Testis (tissue), 5 donors: ENCODE measurements at places on chromosomes 6 and 20. TPM values are rescaled to one million over a fixed set of nuclear protein-coding genes. Genes with fewer than 3 reads are reported as not detected.

GRCh38 chr6:29005183-29005885, at the start of gene ZNF311:
Gene ZNF311, minus strand, starts transcription at chr6:29005315. Its CDS starts 1,361 bp downstream, at chr6:29003954.
- peak within 1 kb of the TSS; percentile 14 for H3K27ac ChIP-seq
- H3K4me1 ChIP-seq, result no peaks in the 10 kb centered on the region
- no peaks in the 10 kb centered on the region for H3K27me3 ChIP-seq
- DNase-seq, result peak; percentile 82

GRCh38 chr20:62766716-62767115, 29.6 kb upstream of the MRGBP start:
- peak; percentile 56 for DNase-seq
- no peaks in the 10 kb centered on the region for H3K36me3 ChIP-seq
- no peaks in the 10 kb centered on the region for H3K27me3 ChIP-seq
- H3K4me1 ChIP-seq, result peaks cover 10% of the 10 kb centered on the region

DNA sequence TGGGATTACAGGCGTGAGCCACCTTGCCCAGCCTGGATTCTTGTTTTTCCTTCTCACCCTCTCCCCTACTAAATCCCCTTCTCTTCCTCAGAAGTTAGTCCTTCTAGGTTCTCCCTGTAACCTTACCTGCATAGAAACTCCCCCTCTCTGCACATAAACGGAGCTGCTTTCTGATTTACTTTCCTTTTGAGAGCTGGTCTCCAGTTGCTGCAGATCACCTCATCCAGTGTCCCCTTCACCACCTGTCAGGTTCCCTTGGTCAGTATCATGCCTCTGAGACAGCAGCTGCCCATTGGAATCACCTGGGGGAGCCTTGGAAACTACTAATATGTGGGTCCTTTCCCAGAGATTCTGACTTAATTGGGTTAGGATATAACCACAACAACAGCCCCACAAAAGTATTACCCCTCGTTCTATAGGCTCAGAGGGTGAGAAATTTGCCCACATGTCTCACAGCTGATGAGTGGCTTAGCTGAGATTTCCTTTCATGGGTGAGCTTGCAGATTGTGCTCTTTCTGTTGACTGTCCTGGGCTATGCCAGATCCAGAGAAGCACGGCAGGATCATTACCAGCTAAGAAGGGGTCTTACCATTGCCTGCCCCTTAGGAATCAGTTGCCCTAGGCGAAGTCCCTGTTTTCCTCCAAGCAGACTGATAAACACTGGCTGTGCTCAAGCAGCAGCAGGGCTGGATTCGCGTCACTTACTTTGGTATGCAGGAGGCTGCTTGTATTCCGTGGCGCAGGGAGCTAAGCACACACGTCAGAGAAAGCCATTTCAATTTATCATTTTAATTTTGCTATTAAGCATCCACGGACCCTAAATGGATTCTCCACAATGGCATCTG, 51.3 kb downstream of the AKAP12 start:
- H3K27me3 ChIP-seq, result no peaks in the 10 kb centered on the region
- H3K36me3 ChIP-seq, result no peaks in the 10 kb centered on the region
- no peak overlapping the region for H3K4me3 ChIP-seq
- H3K27ac ChIP-seq, result no peak overlapping the region
- DNase-seq, result peak; percentile 58

DNA sequence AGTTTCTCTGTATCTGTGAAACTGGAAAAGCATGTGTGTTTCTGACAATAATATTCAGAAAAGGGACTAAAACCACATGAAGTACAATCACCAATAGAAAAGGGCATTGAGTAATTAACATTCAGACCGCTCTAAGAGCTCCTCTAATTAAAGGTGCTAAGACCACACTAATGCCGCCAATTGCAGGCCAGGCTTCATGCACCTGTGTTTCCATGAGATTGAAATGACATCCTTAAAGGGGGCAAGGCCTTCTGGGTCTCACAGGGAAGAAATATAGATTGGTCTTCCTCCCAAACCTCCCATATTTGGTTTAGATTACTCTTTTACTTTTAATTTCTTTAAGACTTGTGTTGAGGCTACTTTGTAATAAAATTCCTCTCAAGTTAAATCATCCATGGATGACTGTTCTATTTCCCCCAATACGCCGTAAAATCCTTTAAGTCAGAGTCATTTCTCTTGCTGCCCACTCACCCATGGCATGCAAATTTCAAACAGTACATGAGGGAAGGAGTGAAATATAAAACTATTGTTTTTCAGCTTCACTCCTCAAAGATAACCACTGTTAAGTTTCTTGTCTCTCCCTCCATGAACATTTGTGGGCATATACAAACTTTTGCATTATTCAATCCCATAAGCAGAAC, 110.6 kb downstream of the UBE3D start:
- DNase-seq, result no peak
- H3K4me1 ChIP-seq, result no peaks in the 10 kb centered on the region
- no peak overlapping the region for H3K27ac ChIP-seq
- no peaks in the 10 kb centered on the region for H3K36me3 ChIP-seq
- H3K27me3 ChIP-seq, result no peaks in the 10 kb centered on the region

Gene LSM2
- 43.3 TPM for total RNA-seq

- H3K36me3 ChIP-seq, result no peaks in the 10 kb centered on the region
- no peak for DNase-seq
- no peaks in the 10 kb centered on the region for H3K4me1 ChIP-seq
- no peaks in the 10 kb centered on the region for H3K27me3 ChIP-seq
Observed at GRCh38 chr6:143258945-143259344, 191.6 kb downstream of the ADAT2 start.

Gene SLC35F1
- 1.8 TPM for total RNA-seq

Gene COL21A1
- 10.5 TPM for total RNA-seq

- H3K27ac ChIP-seq, result no peak overlapping the region
- no peaks in the 10 kb centered on the region for H3K36me3 ChIP-seq
Observed at GRCh38 chr6:12506159-12506558, 210.4 kb upstream of the PHACTR1 start.

Gene BPIFB2
- total RNA-seq, result 0.56 TPM

GRCh38 chr6:56742122-56742791, 99.6 kb upstream of the DST start:
- H3K36me3 ChIP-seq, result no peaks in the 10 kb centered on the region
- no peaks in the 10 kb centered on the region for H3K4me1 ChIP-seq
- no peak overlapping the region for H3K27ac ChIP-seq
- H3K4me3 ChIP-seq, result no peak overlapping the region

- DNase-seq, result peak; percentile 31
- peaks cover 10% of the 10 kb centered on the region for H3K4me1 ChIP-seq
Observed at GRCh38 chr20:34907616-34908469, 31.4 kb downstream of the ACSS2 start.

DNA sequence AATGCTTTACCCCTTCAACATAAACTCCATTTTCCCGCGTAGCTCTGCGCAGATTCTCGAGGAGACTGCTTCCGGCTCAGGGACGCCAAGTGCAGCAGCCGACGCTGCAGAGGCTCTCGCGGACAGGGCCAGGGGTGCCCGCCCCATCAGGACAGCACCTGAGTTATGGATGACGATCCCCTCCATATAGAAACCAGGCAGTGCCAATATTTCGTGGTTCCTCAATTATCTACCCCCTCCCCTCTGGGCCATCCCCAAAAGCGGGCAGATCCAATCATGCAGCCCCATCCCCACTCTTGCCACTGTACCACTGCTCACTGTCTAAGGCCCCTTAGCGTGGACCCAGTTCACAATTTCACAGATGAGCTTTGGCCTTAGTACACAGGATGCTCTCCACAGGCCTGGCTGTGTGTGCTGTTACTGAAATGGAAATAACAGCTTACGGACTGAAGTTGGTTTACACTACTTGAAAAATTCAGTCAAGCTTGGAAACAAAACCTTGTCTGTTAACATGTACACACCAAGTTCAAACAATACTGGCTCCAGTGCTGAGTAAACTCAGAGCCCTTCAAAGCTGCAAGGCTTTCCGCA, 74.5 kb downstream of the DACT2 start:
- H3K27me3 ChIP-seq, result no peaks in the 10 kb centered on the region
- H3K36me3 ChIP-seq, result no peaks in the 10 kb centered on the region
- DNase-seq, result no peak

Gene RRAGD
- 17.0 TPM for total RNA-seq

Gene MYLK4
- total RNA-seq, result 0.71 TPM

GRCh38 chr6:127031511-127031910, 87.0 kb upstream of the RSPO3 start:
- H3K4me3 ChIP-seq, result no peak overlapping the region
- no peaks in the 10 kb centered on the region for H3K36me3 ChIP-seq

GRCh38 chr20:11726026-11726425, 191.7 kb upstream of the BTBD3 start:
- DNase-seq, result no peak
- H3K4me1 ChIP-seq, result no peaks in the 10 kb centered on the region
- no peak overlapping the region for H3K4me3 ChIP-seq
- H3K27ac ChIP-seq, result no peak overlapping the region
- no peaks in the 10 kb centered on the region for H3K27me3 ChIP-seq

- DNase-seq, result no peak
- peaks cover 4% of the 10 kb centered on the region for H3K4me1 ChIP-seq
- no peaks in the 10 kb centered on the region for H3K36me3 ChIP-seq
- no peaks in the 10 kb centered on the region for H3K27me3 ChIP-seq
- H3K27ac ChIP-seq, result no peak overlapping the region
Observed at GRCh38 chr20:1294497-1294896, 28.4 kb downstream of the SNPH start.

Gene NOX3
- total RNA-seq, result not detected

DNA sequence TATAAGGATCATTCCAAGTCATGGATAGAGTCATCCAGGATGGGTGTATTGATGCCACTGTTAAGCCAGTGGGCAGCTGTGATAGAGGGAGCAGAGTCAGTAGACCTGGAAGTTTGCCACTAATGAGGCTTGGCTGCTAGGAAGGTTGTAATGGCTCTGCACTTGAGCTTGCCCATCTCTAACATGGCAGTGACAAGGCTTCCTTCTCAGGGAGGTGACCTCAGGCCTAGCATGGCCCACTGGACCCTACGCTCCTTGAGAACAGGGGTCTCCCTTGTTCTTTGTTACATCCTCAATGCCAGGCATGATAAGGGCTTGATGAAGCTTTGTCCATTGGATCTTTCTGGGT, 155.1 kb downstream of the CD83 start:
- H3K27ac ChIP-seq, result no peak overlapping the region
- DNase-seq, result no peak
- H3K4me3 ChIP-seq, result no peak overlapping the region
- no peaks in the 10 kb centered on the region for H3K36me3 ChIP-seq

- no peaks in the 10 kb centered on the region for H3K4me1 ChIP-seq
- H3K27me3 ChIP-seq, result no peaks in the 10 kb centered on the region
- DNase-seq, result no peak
- H3K4me3 ChIP-seq, result no peak overlapping the region
Observed at GRCh38 chr6:133632206-133632605, 256.7 kb upstream of the TCF21 start.

Gene MYBL2
- 32.9 TPM for total RNA-seq

Gene OR2H1
- total RNA-seq, result 16.9 TPM

DNA sequence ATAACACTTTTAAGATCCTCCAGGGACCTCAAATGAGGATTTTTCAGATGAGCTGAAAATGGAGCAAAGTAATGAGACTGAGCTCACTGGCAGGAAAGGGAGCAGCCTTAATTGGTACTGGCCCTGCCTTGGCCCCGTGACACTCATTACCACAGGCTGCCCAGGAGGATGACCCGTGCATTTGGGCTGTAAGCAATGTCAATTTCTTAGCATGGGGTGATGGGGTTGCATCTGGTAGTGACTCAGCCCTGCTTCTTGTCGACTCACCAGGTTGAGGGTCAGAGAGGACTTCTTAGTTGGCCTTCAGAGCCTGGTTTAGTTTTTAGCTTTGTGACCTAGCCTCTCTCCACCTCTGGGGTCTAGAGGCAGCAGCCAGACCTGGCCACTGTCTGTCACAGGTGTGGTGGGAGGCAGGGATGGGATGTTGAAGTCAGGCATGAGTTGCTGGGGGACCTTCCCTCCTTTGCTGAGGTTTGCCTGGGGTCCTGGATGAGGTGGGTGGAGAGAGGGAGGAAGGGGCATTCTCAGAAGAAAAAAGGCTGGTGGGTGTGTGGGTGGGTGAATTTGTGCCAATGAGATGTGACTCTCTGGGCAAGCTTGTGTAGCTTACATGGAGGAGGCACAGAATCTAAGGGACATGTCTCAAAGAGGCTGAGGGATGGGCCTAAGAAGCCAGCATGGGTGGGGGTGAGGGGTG, 25.9 kb upstream of the EPB41L1 start:
- H3K27ac ChIP-seq, result no peak overlapping the region
- DNase-seq, result peak; percentile 23
- H3K4me3 ChIP-seq, result no peak overlapping the region
- no peaks in the 10 kb centered on the region for H3K4me1 ChIP-seq
- no peaks in the 10 kb centered on the region for H3K36me3 ChIP-seq
- H3K27me3 ChIP-seq, result no peaks in the 10 kb centered on the region

Gene MYCT1
- 3.4 TPM for total RNA-seq

- no peaks in the 10 kb centered on the region for H3K27me3 ChIP-seq
- H3K27ac ChIP-seq, result no peak overlapping the region
- no peak for DNase-seq
- no peaks in the 10 kb centered on the region for H3K36me3 ChIP-seq
- no peak overlapping the region for H3K4me3 ChIP-seq
Observed at GRCh38 chr20:57869951-57870315, 160.1 kb upstream of the PMEPA1 start.

DNA sequence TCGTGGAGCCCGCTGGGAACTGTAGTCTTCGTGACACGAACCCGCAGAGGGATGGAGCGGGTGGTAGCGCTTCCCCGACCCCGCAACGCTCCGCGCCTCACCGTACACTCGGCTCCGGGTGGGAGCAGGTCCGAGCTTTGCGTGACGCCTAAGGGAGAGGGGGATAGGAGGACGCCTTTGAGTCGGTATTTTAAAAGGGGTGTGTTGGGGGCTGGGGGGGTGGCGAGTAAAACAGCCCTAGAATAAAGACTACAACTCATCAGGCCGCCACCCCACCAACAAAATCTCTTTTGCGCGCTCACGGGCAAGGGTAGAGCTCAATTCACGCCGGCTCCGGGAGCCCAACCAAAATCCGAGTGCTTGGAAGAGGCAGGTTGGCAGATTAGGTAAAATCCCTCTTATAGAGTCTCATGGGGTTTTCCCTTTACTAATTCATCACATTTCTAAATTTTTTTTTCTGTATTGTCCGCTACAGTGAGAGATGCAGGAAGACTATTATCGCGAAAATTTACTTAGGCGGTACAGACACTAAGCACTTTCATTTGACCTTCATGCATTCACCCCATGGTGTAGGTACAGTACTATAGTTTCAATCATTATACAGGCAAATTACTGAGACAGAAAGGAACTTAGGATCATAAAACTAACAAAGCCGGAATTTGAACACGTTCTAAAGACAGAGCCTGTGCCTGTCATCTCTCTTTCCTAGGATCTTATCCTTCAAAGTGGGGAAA, 706 bp upstream of the SNX14 start:
- peak; percentile 52 for DNase-seq
- H3K27me3 ChIP-seq, result no peaks in the 10 kb centered on the region
- no peaks in the 10 kb centered on the region for H3K36me3 ChIP-seq
- peak overlapping the region; percentile 76 for H3K4me3 ChIP-seq

GRCh38 chr20:33279261-33279910, 3.6 kb upstream of the BPIFB1 start:
- no peak overlapping the region for H3K4me3 ChIP-seq
- H3K4me1 ChIP-seq, result no peaks in the 10 kb centered on the region
- no peaks in the 10 kb centered on the region for H3K27me3 ChIP-seq
- H3K36me3 ChIP-seq, result no peaks in the 10 kb centered on the region
- no peak for DNase-seq
- H3K27ac ChIP-seq, result no peak overlapping the region

GRCh38 chr20:11891776-11892545, 25.7 kb upstream of the BTBD3 start:
- peak overlapping the region; percentile 66 for H3K4me3 ChIP-seq
- peak; percentile 90 for DNase-seq
- H3K4me1 ChIP-seq, result peaks cover 9% of the 10 kb centered on the region
- H3K27me3 ChIP-seq, result no peaks in the 10 kb centered on the region

- no peak overlapping the region for H3K27ac ChIP-seq
- H3K27me3 ChIP-seq, result no peaks in the 10 kb centered on the region
- no peaks in the 10 kb centered on the region for H3K36me3 ChIP-seq
- DNase-seq, result no peak
- H3K4me1 ChIP-seq, result no peaks in the 10 kb centered on the region
Observed at GRCh38 chr6:85775883-85776282, 133.2 kb upstream of the SYNCRIP start.
